ENCODE measurements at places on chromosomes 16 and 17.
A peak's percentile ranks its signal among the peaks of the same experiment; 100 is the strongest.

DNA sequence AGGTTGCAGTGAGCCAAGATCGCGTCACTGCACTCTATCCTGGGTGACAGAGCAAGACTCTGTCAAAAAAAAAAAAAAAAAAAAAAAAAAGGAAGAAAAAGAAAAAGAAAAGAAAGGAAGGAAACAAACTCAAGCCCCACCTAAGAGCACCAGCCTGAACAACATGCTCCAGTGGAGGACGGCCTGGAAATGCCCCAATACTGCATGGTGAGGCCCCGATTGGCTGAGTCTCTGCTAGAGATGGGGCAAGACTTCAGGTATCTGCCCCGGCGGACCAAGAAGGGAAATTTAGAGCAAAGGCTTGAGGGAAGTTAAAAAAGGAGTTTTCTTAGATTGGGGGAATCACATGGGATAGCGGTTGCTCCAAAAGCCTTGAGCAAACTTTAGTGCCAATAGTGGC, 10.4 kb upstream of the ZNF652 start:
- H3K27me3 ChIP-seq: no peaks in the 10 kb centered on the region
- DNase-seq: no peak
- H3K4me1 ChIP-seq: peaks cover 60% of the 10 kb centered on the region
- no peaks in the 10 kb centered on the region for H3K36me3 ChIP-seq
- no peak overlapping the region for H3K27ac ChIP-seq
- H3K4me3 ChIP-seq: no peak overlapping the region

GRCh38 chr17:28712032-28712704, 480 bp upstream of the PROCA1 start:
- DNase-seq: peak; percentile 68
- H3K4me3 ChIP-seq: peak overlapping the region; percentile 98
- H3K27me3 ChIP-seq: no peaks in the 10 kb centered on the region
- peaks cover 26% of the 10 kb centered on the region for H3K4me1 ChIP-seq

DNA sequence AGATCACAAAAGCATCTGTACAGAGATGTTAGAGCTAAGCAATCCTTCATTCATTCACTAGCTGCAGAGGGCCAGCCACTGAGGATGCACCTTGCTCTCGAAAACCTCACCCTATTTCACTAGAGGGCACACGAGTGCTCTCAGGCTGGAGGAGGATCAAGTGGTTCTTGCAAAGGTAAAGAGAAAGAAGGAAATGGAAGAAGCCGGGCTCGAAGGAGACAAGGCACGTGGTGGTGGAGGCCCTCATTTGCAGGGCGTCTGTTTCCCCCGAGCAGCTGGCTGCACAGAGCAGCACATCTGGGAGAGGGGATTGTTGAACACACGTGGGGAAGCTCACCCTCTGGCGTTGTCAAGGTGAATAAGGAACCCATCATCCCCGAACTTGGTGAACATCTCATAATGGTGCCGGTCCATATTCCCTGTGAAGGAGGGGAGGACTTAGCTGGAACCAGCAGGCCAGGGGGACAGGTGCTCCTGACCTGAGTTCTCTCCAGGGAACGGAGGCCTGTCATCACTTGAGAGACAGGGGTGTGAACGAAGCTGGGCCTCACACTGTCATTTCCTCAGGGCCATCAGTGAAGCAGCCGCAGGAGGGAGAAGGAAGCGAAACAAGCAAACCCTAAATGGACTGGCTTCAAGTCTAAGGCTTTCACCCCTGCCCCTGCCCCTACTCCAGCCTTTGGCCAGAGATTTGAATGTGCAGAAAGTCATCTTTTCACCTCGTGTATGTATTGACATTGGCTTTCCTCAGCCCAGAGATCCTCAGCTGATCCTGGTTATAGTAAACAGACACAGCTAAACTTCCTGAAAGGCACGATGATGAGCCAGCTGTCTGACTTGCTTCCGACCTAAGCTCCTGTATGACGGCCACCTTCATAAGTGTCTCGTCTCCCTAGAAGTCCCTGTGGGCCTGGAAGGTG, 27.6 kb downstream of the PRKAR1A start:
- no peak overlapping the region for H3K27ac ChIP-seq
- no peaks in the 10 kb centered on the region for H3K27me3 ChIP-seq
- no peak for DNase-seq
- no peaks in the 10 kb centered on the region for H3K4me1 ChIP-seq

DNA sequence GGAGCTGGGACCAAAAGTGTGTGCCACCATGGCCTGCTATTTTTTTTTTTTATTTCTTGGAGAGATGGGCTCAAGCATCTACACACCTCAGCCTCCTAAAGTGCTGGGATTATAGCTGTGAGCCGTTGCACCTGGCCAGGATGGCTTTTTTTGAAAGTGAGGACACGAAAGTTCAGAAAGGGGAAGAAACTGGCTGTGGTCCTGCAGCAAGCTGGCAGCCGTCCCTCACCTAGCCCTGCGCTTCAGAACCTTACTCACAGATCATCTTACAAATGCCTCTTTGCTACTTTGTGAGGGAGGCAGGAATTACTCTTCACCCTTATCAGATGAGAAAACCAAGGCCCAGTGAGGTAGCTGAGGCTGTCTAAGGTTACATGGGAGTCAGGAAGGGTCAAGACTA, 4.5 kb upstream of the PPY start:
- no peak for DNase-seq
- H3K4me1 ChIP-seq: peaks cover 20% of the 10 kb centered on the region
- H3K36me3 ChIP-seq: no peaks in the 10 kb centered on the region
- H3K4me3 ChIP-seq: no peak overlapping the region
- H3K27me3 ChIP-seq: peaks cover 18% of the 10 kb centered on the region

DNA sequence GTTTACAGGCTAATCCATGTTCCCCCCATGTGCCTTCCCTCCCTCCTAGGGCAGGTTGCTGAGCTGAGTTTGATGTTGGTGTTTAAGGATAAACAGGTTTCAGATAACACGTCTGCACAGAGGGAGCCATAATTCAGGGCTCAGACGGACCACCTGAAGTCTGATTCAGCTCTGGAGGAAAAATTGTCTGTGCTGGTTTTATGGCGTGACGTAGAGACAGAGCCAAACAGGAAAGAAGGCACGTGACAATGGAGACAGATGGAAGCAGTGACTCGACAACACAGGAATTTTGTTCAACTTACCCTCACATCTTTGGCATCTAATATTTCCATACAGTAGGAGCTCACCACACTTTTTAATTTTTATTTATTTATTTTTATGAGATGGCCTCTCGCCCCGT, 10.7 kb upstream of the USP10 start:
- H3K4me3 ChIP-seq: no peak overlapping the region
- peaks cover 4% of the 10 kb centered on the region for H3K36me3 ChIP-seq
- no peak overlapping the region for H3K27ac ChIP-seq
- peaks cover 3% of the 10 kb centered on the region for H3K27me3 ChIP-seq
- H3K4me1 ChIP-seq: peaks cover 11% of the 10 kb centered on the region
- DNase-seq: no peak

DNA sequence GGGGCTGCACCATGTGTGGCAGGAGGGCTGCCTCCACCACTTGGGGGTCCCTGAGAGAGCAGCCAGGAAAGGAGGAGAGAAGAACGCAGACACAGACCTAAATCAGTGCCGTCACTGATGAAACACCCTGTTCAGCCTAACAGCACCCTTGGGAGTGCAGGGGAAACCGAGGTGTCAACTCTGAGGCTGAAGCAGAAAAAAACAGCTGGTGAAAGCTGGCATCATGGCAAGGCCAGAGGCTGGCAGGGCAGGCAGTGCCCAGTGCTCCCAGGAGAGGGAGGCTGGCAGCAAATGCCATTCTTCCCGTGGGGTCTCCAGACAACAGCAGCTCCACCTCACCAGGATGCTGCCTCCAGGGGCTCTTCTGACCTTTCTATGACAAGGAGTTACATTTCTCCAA, 23.1 kb downstream of the SPHK1 start:
- H3K36me3 ChIP-seq: peaks cover 20% of the 10 kb centered on the region
- peaks cover 11% of the 10 kb centered on the region for H3K4me1 ChIP-seq
- no peak for DNase-seq
- no peak overlapping the region for H3K27ac ChIP-seq
- H3K4me3 ChIP-seq: no peak overlapping the region
